Left renal cortex interstitium (tissue), 4 donors: ENCODE measurements at places on chromosomes 7 and 10. TPM values are rescaled to one million over a fixed set of nuclear protein-coding genes. Genes with fewer than 3 reads are reported as not detected.

RNF133 gene
- polyA plus RNA-seq = 0.13 TPM

DNA sequence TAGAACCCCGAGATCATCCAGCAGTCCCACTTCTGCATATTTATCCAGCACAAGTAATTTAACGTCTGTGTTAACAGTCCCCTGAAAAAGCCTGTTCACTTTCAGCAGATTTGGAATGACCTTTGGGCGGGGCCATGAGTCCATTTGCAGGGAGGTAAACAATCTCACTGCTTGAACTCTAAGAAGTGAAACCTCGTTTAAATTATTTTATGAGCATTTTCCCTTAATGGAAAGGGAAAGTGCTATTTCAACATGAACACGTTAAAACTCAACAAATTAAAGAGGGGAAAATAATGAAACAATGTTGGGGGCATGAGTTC lies 282.8 kb downstream of the GATA3 start:
- DNase-seq = no peak

DNA sequence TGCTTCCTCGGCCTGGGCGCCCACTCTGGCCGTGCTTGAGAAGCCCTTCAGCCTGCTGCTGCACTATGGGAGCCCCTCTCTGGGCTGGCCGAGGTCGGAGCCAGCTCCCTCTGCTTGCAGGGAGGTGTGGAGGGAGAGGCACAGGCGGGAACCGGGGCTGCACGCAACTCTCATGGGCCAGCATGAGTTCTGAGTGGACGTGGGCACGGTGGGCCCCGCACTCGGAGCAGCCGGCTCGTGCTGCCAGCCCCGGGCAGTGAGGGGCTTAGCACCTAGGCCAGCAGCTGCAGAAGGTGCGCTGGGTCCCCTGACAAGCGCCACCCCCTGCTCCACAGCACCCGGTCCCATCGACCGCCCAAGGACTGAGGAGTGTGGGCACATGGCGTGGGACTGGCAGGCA lies 9.0 kb upstream of the PDK4 start:
- DNase-seq = no peak

DNA sequence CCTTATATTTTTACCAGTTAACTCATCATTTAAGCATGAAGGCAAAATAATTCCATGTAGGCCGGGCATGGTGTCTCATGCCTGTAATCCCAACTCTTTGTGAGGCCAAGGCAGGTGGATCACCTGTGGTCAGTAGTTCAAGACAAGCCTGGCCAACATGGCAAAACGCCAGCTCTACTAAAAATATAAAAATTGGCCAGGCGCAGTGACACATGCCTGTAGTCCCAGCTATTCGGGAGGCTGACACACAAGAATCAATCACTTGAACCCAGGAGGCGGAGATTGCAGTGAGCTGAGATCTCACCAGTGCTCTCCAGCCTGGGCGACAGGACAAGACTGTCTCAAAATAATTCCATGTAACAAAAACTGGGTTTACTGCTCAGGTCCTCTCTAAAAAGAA lies 18.3 kb downstream of the HNRNPA2B1 start:
- DNase-seq = no peak

- no peak for DNase-seq
These were observed 1.5 kb upstream of the FMC1 start for GRCh38 chr7:139339698-139340036.
